ENCODE measurements at places on chromosomes 13 and 19. TPM values are rescaled to one million over a fixed set of nuclear protein-coding genes. Genes with fewer than 3 reads are reported as not detected.

SRRM5 gene
- not detected for polyA plus RNA-seq

NR2F6 gene
- 30.0 TPM for polyA plus RNA-seq

FAM216B gene
- polyA plus RNA-seq, result not detected

MEX3D gene
- 20.8 TPM for polyA plus RNA-seq

SIGLEC5 gene
- polyA plus RNA-seq, result not detected

PSPN gene
- 2.4 TPM for polyA plus RNA-seq

CLEC17A gene
- not detected for polyA plus RNA-seq

CYP2A6 gene
- polyA plus RNA-seq, result not detected

KISS1R gene
- 0.76 TPM for polyA plus RNA-seq

SLC25A15 gene
- 23.4 TPM for polyA plus RNA-seq

ZNF878 gene
- polyA plus RNA-seq, result not detected

ZNF808 gene
- polyA plus RNA-seq, result 13.4 TPM

ZNF763 gene
- 17.9 TPM for polyA plus RNA-seq

MAMSTR gene
- 0.36 TPM for polyA plus RNA-seq

ZNF543 gene
- 14.8 TPM for polyA plus RNA-seq

CBY2 gene
- not detected for polyA plus RNA-seq

ZNF841 gene
- 30.1 TPM for polyA plus RNA-seq

DACH1 gene
- polyA plus RNA-seq, result 14.4 TPM

YJEFN3 gene
- 26.9 TPM for polyA plus RNA-seq

FAM98C gene
- polyA plus RNA-seq, result 57.0 TPM

THOP1 gene
- 102 TPM for polyA plus RNA-seq

MCOLN1 gene
- 20.6 TPM for polyA plus RNA-seq

LYPD5 gene
- polyA plus RNA-seq, result not detected

SLC25A41 gene
- 3.8 TPM for polyA plus RNA-seq
